ENCODE measurements at places on chromosomes 6 and 20. TPM values are rescaled to one million over a fixed set of nuclear protein-coding genes. Genes with fewer than 3 reads are reported as not detected.

Gene TUBE1
- 11.6 TPM for total RNA-seq

Gene RNF144B
- total RNA-seq: 2.3 TPM

Gene RPP21
- 64.0 TPM for total RNA-seq

Gene CBFA2T2
- total RNA-seq: 10.9 TPM

Gene HLA-DRA
- total RNA-seq: 3.1 TPM

Gene SLC35D3
- total RNA-seq: 0.57 TPM

Gene ESR1
- not detected for total RNA-seq

Gene BPI
- total RNA-seq: not detected

Gene AKAP7
- 7.6 TPM for total RNA-seq

- no peak for DNase-seq
These were observed 27.9 kb upstream of the TMEM181 start for GRCh38 chr6:158531970-158532369.

GRCh38 chr20:4513720-4514119 lies 208.0 kb upstream of the PRND start:
- DNase-seq: no peak

DNA sequence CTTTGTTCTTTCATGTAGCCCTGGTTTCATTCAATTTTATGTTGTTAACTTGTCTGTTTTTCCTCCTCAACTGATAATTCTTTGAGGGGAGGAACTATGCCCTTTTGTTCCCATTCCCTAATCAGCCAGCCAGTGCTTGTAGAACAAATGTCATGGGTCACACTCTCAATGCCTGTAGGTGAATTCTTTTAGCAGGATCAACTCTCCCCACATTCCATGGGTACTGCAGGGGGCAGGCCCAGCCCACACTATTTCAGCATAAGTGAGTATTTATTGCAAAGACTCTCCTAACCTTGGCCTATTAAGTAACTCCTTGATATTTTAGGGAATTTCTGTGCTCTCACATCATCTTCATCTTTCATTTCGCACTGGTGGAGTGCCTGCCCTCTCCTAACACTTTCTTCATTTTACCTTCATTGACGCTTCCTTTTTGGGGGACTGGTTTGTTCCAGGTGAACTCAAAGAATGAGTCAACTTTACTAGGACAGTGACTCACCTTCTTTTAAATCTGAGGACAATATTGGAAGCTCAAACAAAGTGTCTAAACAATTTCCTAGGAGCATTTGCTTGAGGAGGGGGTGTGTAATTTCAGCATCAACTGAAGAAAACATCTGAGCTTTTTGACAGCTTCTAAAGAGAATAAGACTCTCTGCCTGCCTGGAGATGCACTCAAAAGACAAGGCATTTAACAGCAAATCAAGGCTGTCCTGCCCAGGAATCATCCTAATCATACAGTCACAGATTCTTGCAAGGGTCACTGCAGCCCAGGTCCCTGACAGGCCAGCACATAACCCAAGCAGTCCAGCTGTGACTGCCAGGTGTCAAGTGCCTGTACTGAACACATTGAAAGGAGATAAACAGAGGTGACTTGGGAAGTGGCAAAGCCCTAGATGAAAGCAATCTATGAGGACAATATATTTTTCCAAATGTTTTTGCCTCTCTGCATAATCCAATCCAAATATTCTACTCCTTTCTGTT lies 263.9 kb upstream of the PRND start:
- DNase-seq: no peak

DNA sequence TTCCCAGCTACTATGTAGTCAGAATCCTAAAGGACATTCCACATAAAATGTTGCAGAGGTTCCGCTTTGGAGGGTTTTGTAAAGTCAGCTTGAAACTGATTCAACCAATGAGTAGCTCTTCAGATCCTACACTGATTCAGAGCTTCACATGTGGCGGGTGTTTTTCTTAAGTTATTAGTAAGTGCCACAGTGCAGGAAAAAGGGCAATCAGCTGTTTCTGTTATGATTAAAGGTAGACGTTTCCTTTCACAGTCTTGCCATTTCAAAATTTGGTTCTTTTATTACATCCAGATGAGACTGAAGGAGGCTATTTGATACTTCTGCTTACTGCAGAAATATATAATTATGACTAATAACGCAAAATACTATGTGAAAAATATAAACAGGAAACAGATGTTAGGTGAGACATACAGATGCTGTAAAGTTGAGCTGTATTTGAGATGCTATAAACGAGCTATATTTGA lies 443.9 kb downstream of the CDKAL1 start:
- no peak for DNase-seq

GRCh38 chr6:160102956-160103824 lies 18.4 kb upstream of the SLC22A1 start:
- DNase-seq: peak; percentile 66

- no peak for DNase-seq
These were observed 101.3 kb downstream of the MTHFD1L start for GRCh38 chr6:150966786-150967185.

DNA sequence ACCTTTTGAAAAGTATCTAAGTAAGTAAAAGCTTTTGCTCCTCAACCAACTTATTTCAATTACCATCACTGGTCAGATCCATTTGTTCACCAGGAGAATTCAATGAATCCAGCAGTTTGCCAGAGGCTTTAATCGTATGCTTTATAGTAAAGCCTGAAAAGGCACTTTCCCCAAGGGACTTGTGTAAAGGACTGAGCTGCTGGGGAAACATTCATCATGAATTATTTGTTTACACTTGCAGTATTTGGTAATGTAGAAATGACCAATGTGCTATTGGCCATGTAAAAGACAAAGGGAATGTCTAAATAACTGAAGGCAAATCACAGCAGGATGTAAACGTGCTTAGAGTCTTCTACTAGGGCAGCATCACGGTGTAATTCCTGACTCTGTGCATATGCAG lies 471.4 kb downstream of the ADGRB3 start:
- no peak for DNase-seq
